ENCODE measurements at places on chromosomes 13 and 19.

GRCh38 chr13:74221752-74222151 is 87.5 kb upstream of the KLF12 start:
- no peak for DNase-seq

DNA sequence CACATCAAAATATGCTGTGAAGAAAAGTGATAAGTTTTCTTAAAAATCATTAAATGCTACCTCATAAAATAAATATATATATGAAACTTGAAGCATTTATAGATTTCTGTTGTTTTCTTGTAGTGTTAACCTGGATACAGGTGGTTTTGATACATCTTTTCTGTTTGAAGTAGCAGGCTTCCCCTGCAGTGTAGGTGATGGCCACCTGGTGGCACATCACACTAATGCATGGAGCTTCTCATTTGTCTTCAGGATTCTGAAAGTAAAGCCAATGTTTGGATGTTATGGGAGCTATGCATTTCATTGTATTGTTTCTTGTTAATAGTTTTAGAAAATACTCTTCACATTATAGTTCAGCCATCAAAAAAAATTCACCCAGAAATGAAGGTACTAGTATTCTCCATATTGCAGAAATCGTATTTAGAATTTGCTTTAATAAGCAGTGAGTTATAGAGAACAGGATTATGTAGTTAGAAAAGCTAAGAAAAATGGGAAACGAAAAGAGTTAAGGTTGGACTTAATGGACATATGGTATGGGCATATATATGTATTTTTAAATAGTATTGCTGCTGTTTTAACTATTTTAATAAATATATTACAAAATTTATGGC is 18.7 kb downstream of the GPR180 start:
- DNase-seq: no peak

GRCh38 chr13:24734950-24735349 is 29.0 kb upstream of the RNF17 start:
- no peak for DNase-seq

GRCh38 chr19:2056837-2057192 is 5.8 kb upstream of the MKNK2 start:
- no peak for DNase-seq

GRCh38 chr13:43346427-43346826 is 323.0 kb downstream of the DNAJC15 start:
- DNase-seq: no peak

DNA sequence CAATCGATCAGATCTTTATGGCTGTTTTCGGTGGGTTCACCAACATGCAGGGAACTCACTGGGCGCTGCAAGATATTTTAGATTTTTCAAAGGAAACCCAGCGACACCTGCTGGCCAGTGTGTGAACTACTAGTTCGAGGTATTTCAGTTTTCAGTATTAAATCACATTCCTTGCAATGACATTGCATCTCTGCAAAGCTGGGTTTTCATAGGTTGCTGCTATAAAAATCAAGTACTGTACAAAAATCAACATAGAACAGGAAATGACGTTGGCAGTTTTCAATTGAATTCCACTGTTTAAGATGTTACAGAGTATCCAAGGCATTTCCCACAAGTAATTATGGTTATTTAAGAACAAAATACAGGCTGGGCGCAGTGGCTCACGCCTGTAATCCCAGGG is 17.6 kb downstream of the LIG1 start:
- DNase-seq: no peak

DNA sequence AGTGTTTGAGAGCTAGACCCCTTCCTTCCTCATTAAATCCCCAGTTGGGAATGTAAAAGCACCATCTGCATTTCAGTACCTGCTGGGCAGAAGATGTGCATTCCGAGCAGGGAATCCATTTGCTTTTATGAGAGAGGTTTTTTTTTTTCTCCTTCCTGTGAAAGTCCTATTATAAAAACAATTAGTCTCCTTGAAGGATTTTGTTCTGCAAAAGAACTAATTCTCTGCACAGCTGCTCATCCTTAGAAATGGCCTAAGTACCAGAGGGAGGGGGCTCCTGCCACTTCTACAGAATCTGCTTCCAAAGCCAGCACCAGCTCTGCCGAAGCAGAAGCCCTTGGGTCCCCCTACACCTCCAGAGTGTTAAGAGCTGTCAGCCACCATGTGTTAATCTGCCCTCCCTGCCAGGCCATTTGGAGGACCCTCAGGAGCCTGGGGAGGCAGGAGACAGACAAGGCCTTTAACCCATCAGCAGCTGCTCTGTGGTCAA is 36.4 kb upstream of the SERPINE3 start:
- no peak for DNase-seq

DNA sequence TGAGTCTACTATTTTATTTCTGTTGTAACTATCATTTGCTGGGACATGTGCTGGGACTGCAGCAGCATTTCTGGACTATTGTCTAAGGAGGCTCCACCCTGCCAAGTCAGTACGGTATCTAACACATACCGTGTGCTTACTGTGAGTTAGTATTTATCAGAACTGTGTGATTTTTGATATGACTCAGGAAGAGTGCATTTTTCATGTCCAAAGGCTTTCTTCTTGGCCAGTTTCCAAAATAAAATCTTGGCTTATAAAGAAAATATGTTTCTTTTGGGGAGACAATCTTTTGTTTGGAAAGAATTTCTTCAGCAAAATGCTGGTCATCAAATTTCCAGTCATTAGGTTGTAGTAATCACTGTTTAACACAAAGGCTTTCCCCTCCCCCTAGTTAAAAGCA is 11.6 kb downstream of the PARP4 start:
- DNase-seq: no peak

- DNase-seq: no peak
Measured at GRCh38 chr19:41223431-41224234, 4.6 kb downstream of the AXL start.

DNA sequence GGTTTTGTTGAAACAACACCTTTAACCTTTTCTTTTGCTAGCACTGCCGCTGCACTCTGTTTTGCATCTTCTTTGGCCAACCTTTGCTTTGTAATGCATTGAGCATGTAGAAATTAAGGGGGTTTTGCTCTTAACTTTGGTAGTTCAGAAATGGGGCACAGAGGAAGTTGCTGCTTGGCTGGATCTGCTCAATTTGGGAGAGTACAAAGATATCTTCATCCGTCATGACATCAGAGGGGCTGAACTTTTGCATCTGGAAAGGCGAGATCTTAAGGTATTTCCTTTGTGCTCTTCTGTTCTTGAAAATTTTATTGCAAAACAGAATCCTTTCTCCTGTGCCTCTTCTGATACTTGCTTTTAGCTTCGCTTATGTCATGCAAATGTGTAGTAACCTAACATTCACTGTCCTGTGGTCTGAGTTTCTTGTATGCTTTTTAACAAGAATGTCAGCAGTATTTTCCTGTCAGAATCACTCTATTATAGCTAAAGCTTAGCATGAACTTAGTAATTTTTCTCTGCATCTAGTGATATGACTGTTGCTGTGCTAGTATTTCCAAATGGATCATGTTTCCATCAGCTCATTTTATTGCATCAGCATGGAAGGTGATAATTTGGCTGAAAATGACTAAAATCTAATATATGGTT is 50.7 kb upstream of the AKAP11 start:
- no peak for DNase-seq

DNA sequence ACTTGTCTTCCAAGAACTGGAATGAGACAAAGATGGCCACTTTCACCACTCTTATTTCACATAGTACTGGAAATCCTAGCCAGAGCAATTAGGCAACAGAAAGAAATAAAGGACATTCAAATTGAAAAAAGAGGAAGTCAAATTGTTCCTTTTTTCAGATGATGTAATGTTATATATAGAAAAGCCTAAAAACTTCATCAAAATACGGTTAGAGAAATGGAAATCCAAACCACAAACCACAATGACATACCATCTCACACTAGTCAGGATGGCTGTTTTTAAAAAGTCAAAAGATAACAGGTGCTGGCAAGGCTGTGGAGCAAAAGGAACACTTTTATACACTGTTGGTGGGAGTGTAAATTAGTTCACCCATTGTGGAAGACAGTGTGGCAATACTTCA is 113.3 kb upstream of the SPRY2 start:
- no peak for DNase-seq

DNA sequence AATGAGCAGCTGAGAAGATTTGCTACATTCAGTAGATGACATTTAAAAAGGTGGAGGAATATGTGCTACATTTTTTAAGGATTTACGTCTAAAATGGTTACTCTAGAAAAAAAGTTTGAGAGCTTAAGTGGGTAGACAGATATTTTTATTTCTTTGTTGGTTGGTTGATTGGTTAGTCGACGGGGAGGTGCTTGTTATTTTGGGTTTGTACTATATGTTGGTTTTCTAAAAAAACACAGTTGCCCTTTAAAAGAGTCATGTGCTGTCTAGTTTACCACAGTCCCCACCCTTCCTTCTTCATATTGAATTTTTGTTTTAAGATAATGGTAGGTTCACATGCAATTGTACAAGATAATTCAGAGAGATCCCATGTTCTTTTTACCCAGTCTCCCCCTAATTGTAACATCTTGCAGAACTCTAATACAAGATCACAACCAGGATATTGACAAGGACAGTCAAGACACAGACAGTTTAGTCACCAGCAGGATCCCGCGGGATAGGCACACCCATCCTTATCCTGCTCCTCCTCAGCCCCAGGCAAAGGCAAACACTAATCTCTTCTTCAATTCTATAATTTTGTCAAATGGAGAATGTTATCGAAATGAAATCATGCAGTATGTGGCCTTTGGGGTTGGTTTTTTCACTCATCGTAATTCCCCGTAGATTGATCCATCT is 171.4 kb downstream of the FOXO1 start:
- no peak for DNase-seq

DNA sequence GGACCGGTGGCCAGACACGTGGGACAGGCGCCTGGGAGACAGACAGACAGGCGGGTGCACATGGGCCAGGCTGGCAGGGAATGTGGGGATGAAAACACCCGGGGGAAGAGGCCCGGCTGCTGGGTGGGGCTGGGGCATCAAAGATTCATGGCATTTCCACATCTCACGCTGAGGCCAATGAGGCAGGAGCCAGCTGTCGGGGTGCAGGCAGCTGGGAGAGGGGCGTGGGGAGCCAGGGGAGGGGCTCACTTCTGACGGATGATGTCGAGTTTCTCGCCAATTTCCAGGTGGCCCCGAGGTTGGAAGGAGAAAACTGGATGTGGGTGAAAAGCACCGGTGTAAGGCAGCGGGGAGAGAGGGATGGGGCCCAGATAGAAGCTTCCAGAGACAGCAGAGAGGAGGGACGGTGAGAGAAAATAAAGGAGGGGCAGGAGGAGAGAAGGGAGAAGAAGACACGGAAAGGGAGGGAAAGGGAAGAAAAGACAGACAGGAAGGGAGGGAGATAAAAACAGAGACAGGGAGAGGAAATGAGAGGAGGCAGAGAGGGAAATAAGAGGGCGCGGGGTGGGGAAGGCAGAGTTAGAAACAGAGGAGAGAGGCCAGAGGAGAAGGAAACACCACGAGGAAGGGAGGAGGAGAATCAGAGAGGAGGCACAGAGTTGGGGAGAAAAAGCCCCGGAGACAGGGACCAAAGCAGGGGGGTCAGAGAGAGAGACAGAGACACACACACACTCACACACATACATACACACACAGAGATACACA is 8.0 kb upstream of the CCER2 start:
- no peak for DNase-seq
